ENCODE measurements at places on chromosomes 5 and 9.

DNA sequence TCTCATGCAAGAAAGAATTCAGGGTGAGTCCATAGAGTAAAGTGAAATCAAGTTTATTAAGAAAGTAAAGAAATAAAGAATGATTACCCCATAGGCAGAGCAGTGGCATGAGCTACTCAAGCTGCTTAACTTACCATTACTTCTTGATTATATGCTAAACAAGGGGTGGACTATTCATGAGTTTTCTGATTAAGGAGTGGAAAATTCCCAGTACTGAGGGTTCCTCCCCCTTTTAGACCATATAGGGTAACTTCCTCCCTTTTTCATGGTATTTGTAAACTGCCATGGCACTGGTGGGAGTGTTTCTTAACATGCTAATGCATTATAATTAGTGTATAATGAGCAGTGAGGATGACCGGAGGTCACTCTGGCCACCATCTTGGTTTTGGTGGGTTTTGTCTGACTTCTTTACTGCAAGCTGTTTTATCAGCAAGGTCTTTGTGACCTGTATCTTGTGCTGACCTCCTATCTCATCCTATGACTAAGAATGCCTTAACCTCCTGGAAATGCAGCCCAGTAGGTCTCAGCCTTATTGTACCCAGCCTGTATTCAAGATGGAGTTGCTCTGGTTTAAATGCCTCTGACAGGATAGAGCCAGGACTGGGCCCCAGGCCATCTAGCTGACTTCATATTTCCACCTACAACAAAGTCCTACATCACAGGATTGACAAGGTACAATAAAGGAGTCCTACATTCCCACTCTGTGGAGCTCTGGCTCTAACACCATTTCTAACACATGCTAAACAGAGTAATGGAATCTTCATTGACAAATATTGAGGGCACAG, 186.7 kb downstream of the NXNL2 start:
- no peak for DNase-seq

- DNase-seq, result no peak
Measured at GRCh38 chr5:33509036-33509435, 68.3 kb downstream of the TARS1 start.

DNA sequence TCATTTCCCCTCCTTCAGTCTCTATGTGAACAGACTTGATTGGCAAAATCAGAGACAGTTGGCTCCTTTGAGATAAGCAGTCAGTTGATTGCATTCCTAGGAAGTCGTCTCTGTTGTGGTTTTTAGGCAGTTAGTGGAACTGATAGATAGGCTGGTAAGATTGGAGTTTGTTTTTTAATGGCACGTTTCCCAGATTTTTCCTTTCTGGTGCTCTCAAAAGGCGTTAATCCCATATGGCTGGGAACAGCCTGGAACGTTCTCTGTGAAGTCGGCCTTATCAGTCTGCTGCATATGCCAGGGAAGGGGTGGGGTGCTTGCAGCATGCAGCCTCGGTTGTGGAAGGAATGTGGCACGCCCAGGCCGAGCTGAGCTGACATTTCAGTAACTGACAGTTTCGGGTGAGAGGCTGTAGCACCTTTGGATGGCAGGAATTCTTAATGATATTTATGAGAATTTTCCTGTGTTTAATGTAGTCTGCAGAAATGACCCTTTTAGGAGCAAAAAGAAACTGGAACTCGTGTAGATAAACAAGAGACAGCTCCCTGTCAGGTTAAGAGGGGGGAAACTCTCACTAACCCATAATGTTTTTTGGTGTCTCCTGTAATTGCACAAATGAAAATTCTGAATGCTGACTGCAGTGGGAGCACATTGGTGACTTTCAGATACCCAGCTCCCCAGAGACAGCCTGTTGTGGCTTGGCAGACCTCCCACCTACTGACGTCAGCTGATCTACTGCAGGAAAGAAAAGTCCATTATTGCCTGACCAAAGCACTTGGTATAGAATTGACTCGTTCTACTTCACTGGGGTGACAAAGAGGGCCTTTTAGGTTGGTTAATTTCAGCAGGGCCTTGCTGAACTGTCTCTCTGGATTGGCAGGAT, 6.3 kb downstream of the SPTAN1 start:
- no peak for DNase-seq

DNA sequence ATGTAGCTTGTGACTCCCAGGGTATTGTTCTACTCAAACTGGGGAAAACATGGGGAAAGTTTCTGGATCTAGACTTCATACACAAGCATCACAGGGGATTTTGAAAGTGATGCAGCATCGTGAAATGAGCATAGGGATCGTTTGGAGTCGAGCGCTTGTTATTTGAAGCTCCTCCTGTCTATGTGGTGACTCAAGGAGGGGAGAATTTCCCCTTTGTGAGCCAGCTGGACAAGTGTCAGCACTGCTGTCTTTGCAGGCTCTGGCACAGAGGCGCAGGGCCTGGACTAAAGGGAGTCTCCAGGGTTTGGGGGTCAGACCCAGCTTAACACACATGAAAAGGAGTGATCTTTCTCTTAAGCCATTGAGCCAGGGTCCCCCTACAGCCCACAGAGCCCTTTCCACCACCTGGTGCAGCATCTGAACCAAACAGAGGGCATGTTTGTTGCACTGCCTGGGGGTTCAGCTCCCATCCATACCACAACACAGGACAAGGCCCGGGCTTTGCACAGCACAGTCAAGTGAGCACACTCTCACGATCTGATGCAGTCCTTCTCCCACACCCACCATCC, 51.0 kb downstream of the IRF1 start:
- DNase-seq, result no peak

DNA sequence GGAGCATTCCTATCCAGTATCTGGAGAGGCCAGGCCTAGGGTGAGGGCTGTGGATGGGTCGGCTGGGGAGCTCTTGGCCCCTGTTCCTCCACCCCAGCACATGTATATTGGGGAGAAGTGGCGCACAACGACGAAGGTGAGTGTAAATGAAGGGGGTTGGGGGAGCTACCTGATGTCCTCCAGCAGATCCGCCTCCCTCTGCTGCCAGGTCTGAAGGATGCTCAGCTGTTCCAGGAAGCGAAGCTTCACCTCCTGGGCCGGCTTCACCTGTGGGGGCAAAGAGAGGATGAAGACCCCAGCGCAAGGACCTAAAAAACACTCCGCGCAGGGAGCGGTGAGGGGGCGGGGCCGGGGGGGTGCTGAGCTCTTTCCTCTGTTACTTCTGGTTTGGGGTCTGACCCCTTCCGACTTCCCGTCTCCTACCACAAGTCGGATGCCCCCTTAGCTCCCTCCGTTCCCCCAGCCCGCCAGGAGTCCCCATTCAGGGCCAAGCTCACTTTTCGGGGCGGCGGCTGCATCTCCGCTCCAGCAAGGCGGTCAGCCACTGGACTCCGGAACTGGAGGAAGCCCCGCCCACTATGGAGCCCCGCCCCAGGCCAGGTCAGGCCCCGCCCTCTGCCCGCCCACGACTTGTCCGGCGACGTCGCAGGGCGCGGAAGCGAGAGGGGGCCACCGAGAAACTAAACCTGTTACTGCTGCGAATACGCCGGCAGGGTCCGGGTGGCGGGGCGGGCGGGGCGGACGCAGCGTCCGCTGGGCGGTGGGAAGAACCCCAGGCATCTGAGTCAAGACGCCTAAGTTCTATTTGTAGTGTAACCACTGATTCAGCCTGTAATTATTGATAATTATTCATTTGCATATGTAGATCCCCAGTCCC, at the start of gene FCHSD1:
Gene FCHSD1, minus strand, starts transcription at position 568 of the 877 bp plus-strand sequence. Its CDS starts 50 bp downstream, at position 518.
- no peak for DNase-seq

DNA sequence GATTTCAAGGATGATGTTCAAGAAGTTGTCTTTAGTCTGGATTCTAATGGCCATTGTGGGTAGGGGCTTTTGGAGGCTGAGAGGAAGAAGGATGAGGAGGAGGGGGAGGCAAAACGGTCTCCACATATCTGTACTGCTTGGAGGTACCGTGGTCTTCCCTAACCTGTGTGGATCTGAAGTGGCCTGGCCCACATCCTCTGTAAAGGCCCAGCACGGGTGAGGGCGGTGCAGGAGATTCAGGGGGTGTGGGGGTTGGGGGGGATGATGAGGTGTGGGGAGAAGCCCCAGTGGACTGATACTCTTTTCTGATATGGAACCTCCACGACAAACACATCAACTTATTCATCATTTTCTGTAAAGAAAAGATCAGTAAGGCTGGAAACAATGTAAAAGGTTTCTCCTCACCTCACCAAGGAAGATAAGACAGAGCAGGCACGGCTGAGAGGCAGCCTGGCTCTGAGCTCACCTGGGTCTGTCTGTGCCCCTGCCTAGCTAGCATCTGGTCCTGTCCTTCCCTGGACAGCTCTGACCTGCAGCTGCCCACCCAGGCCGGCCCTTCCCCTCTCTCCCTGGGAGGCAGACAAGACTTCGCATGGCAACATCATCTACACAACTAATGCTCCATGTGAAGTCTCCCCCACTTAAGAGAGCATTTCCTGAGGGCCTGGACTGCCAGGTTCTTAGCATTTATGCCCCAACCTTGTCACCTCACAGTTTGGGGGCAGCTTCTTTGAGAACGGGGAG, 5.6 kb upstream of the IL3 start:
- DNase-seq, result no peak

GRCh38 chr9:129177443-129177790, 644 bp downstream of the IER5L start:
- no peak for DNase-seq

GRCh38 chr5:93570294-93571113, 10.5 kb downstream of the NR2F1-AS1 start:
- DNase-seq, result no peak
